ENCODE measurements at places on chromosomes 12 and 14.

DNA sequence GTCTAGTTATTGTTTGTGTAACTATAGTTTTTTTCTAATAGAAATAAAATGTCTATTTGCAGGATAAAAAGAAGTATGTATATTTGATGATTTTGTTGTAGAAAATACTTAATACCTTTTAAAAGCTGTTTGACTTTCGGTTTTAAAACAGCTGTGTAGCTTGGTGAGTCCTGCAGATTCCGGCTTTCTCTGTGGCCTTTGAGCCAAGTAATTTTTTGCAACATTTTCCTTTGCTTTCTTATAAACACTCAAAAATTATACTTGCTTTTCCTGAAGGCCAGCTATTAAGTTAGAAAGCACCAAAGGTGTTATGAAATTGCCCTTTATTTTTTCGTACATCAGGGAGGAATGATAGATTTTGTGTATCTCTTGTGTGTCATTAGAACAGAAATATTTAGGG, 63.6 kb downstream of the CRADD start:
- H3K27me3 ChIP-seq: no peaks in the 10 kb centered on the region
- H3K4me1 ChIP-seq: no peaks in the 10 kb centered on the region
- peak overlapping the region; percentile 85 for H3K27ac ChIP-seq
- no peak overlapping the region for H3K4me3 ChIP-seq
- DNase-seq: no peak

DNA sequence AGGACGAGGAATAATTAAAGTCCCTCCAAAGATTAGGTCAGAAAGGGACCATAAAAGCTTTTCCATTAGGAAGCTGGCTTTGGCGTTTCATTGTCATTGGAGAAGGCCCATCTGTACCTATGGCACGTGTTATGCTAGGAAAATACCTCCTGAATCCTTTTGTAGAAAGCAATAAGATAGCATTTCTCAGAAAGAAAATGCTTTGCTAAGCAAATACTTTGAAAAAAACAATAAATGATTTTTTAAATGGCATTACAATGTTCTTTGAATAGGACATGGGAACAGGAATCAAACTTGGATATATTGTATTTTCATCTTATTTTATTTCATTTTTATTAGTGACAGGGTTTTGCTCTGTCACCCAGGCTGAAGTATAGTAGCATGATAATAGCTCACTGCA, 967.7 kb downstream of the NRXN3 start:
- no peak for DNase-seq
- no peak overlapping the region for H3K4me3 ChIP-seq
- H3K27me3 ChIP-seq: no peaks in the 10 kb centered on the region
- H3K4me1 ChIP-seq: no peaks in the 10 kb centered on the region
- no peak overlapping the region for H3K27ac ChIP-seq

DNA sequence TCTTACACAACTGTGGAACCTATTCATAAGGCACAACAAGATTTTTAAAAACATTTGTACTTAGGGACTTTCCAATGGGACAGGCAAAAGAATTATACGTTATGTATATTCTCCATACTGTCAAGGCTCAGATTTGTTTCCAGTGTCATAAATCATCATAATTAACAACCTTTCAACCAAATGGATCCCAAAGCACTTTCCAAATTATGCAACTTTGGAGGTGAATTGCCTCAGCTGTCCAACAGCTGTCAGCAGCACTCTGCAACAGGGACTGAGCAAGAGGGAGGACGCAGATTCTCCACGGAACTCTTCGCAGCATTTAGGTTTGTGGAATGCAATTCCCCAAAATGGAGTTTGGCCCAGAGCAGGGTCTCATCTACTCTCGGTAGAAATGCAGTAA, 186.6 kb downstream of the PAX9 start:
- no peaks in the 10 kb centered on the region for H3K4me1 ChIP-seq
- H3K4me3 ChIP-seq: no peak overlapping the region
- H3K36me3 ChIP-seq: no peaks in the 10 kb centered on the region
- DNase-seq: no peak
- no peak overlapping the region for H3K27ac ChIP-seq

DNA sequence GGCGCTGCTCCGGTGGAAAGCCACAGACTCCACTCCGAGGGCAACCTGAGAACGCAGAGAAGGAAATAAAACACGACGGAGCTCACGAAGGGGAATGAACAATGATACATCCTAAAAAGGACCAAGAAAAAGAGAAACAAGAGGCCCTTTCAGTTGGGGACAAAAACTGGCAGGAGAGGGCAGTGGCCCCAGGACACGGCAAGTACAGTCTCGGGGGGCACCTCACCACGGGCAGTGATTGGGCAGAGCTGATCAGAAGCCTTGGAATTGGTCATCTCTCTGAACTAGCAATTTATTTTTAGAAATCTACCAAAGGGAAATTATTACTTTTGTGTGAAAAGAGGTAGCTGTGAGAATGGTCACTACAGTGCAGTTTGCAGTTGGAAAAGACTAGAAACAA, 27.9 kb downstream of the CCDC92 start:
- H3K27me3 ChIP-seq: no peaks in the 10 kb centered on the region
- peaks cover 71% of the 10 kb centered on the region for H3K36me3 ChIP-seq
- H3K27ac ChIP-seq: no peak overlapping the region
- H3K4me3 ChIP-seq: no peak overlapping the region
- H3K4me1 ChIP-seq: peaks cover 2% of the 10 kb centered on the region
- DNase-seq: no peak

DNA sequence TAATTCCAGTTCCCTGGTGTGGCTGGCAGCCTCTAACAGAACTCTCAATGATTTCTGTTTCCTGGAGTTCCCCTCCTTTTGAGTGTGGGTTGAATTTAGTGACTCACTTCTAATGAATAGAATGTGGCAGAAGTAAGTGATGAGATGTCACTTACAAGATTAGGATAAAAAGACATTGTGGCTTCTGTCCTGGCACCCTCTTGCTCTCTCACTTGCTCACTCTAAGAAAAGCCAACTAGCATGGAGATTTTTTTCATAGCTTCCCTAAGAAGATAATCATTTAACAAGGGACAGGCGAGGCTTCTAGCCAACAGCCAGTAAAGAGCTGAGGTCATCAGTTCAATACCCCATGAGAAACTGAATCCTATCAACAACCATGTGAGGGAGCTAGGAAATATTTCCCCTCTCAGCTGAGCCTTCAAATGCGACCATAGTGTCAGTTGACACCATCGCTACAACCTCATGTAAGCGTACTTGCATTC, 156.7 kb downstream of the TMTC3 start:
- no peaks in the 10 kb centered on the region for H3K27me3 ChIP-seq
- no peaks in the 10 kb centered on the region for H3K4me1 ChIP-seq
- no peaks in the 10 kb centered on the region for H3K36me3 ChIP-seq
- no peak overlapping the region for H3K27ac ChIP-seq

- DNase-seq: no peak
- H3K4me3 ChIP-seq: no peak overlapping the region
- H3K36me3 ChIP-seq: no peaks in the 10 kb centered on the region
- H3K27ac ChIP-seq: no peak overlapping the region
These were observed 58.2 kb downstream of the GRIP1 start for GRCh38 chr12:66620688-66621087.

GRCh38 chr12:50746431-50746830, 17.5 kb upstream of the ATF1 start:
- no peaks in the 10 kb centered on the region for H3K27me3 ChIP-seq
- H3K4me1 ChIP-seq: no peaks in the 10 kb centered on the region
- no peak for DNase-seq
- peaks cover 34% of the 10 kb centered on the region for H3K36me3 ChIP-seq

DNA sequence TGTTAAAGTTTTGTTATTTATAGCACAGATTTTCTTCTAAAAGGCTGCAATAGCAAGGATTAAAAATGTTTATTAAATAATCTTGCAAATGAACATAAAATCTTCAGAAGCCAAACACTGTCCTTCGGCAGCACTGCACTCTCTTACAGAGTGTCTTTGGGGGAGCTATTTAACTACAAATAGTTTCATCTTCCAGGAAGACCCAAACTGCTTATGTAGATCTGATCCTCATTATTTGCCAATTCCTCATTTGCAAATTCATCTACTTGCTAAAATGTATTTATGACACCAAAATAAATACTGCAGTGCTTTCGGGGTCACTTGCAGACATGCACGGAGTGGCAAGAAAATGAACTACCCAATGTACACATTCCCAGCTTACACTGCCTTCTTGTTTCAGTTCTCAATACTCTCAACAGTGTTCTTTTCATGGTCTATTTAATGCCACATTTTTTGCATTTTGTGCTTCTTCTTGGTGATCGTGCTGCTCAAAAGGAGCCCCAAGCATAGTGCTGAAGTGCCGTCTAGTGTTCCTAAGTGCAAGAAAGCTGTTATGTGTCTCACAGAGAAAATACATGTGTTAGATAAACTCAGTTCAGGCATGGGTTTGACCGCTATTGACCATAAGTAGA, 128.1 kb downstream of the PRKD1 start:
- no peak overlapping the region for H3K27ac ChIP-seq
- no peaks in the 10 kb centered on the region for H3K27me3 ChIP-seq
- no peak overlapping the region for H3K4me3 ChIP-seq
- no peaks in the 10 kb centered on the region for H3K36me3 ChIP-seq
- no peak for DNase-seq

- H3K27ac ChIP-seq: no peak overlapping the region
- DNase-seq: no peak
- H3K36me3 ChIP-seq: no peaks in the 10 kb centered on the region
- H3K4me1 ChIP-seq: no peaks in the 10 kb centered on the region
- no peak overlapping the region for H3K4me3 ChIP-seq
- no peaks in the 10 kb centered on the region for H3K27me3 ChIP-seq
These were observed 7.9 kb upstream of the PLEKHG6 start for GRCh38 chr12:6302621-6303020.

DNA sequence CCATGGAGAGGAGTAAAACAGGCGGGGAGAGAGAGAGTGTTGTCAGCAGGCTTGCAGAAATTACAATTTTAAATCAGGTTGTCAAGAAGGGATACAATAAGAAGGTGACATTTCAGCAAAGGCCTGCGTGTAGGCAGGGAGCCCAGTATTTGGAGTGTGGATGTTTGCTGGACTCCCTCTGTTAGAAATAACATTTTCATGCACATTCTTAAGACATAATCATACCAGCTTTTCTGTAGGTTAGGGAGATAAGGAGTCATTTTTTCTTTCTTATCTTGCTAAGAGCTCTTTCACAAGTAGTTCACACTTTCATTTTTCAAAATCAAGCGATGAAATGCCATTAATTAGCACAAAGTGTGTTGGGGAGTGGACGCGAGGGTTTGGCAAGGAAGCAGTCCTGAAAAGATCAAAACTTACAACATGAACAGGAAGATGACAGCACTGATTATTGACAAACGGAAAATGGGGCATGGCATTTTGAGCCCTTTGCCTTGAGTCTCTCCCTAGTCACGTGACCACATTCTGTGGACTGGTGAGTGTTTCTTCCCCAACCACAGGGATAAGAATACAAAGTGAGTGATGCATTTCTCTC, 160.2 kb downstream of the DAD1 start:
- no peaks in the 10 kb centered on the region for H3K27me3 ChIP-seq
- no peaks in the 10 kb centered on the region for H3K36me3 ChIP-seq
- H3K4me1 ChIP-seq: peaks cover 31% of the 10 kb centered on the region
- H3K27ac ChIP-seq: peak overlapping the region; percentile 17
- DNase-seq: no peak
- H3K4me3 ChIP-seq: no peak overlapping the region

DNA sequence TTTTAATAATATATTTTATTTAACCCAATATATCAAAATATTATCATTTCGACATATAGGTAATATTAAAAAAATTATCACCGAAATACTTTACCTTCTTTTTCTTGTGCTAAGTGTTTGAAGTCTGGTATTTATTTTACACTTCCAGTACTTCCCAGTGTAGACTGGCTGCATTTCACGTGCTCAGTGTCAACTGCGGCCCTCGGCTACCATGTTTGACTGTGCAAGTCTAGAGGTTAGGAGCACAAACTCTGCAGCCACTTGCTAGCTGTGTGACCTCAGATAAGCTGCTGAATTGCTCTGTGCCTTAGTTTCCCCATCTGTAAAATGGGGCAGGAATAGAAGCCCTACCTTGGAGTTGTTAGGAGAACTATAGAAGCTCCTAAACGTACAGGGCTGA, 42.3 kb upstream of the ESRRB start:
- peaks cover 3% of the 10 kb centered on the region for H3K4me1 ChIP-seq
- H3K4me3 ChIP-seq: no peak overlapping the region

DNA sequence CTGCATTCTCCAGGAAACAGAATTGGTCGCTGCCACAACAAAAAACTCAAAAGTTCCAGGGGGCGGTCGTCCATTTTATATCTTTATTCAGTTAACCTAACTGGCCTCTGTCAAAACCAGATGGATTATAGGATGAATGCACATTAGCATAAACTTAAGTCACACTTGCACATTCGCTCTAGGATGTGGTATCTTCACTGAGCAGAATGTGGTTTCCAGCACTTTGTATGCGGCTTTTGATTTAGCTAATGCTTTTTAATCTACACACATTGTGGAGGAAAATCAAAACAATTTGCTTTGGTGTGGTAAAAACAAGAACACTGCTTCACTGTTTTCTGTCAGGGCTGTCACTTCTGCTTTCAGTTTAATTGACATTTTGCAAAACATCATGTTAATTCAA, 4.5 kb downstream of the TAS2R50 start:
- H3K4me1 ChIP-seq: no peaks in the 10 kb centered on the region
- H3K36me3 ChIP-seq: no peaks in the 10 kb centered on the region
- no peak overlapping the region for H3K4me3 ChIP-seq
- H3K27me3 ChIP-seq: no peaks in the 10 kb centered on the region

DNA sequence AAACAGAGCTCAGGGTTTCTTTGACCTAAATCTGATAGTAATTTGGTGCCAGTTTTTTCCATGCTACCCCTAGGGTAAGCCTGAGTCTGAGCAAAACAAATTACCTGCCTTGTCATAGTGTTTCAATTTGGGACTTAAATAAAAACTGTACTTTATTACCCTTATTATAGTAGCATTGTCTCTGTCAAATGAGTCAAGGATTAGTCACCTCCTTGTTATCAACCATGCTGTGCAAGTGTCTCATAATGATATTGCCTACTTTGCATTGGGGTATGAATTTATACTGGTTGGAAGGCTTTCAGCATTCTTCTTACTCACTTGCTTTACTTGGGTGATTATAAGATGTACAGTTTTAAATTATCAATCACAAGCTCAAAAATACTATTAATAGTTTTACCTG, 380.0 kb downstream of the LRFN5 start:
- H3K4me3 ChIP-seq: no peak overlapping the region
- no peak overlapping the region for H3K27ac ChIP-seq
- H3K4me1 ChIP-seq: no peaks in the 10 kb centered on the region
- DNase-seq: no peak

GRCh38 chr14:82987502-82988124, 1454.0 kb upstream of the SEL1L start:
- no peak overlapping the region for H3K4me3 ChIP-seq
- H3K4me1 ChIP-seq: no peaks in the 10 kb centered on the region
- H3K27ac ChIP-seq: no peak overlapping the region
- no peaks in the 10 kb centered on the region for H3K27me3 ChIP-seq
- DNase-seq: no peak
- H3K36me3 ChIP-seq: no peaks in the 10 kb centered on the region

All from tibial artery (tissue), 4 donors.